ENCODE measurements at places on chromosomes 6 and 20.
A peak's percentile ranks its signal among the peaks of the same experiment; 100 is the strongest.

DNA sequence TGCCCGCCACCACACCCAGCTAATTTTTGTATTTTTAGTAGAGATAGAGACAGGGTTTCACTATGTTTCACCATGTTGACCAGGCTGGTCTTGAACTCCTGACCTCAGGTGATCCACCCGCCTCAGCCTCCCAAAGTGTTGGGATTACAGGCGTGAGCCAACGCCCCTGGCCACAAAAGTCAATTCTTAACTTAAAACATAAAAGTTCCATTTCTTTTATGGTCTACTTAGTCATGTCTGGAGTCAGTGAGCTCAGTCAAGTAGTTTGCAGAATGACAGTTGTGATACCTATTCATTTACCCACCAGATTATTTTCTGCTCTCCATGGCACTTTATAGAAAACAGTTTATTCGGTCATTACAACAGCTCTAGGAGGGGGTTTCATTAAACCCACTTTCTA lies 103.1 kb upstream of the ESR1 start:
- DNase-seq, result no peak

GRCh38 chr6:91438570-91438969 lies 851.7 kb upstream of the MAP3K7 start:
- DNase-seq, result no peak

- no peak for DNase-seq
Measured at GRCh38 chr6:19391926-19392325, 445.2 kb upstream of the ID4 start.

DNA sequence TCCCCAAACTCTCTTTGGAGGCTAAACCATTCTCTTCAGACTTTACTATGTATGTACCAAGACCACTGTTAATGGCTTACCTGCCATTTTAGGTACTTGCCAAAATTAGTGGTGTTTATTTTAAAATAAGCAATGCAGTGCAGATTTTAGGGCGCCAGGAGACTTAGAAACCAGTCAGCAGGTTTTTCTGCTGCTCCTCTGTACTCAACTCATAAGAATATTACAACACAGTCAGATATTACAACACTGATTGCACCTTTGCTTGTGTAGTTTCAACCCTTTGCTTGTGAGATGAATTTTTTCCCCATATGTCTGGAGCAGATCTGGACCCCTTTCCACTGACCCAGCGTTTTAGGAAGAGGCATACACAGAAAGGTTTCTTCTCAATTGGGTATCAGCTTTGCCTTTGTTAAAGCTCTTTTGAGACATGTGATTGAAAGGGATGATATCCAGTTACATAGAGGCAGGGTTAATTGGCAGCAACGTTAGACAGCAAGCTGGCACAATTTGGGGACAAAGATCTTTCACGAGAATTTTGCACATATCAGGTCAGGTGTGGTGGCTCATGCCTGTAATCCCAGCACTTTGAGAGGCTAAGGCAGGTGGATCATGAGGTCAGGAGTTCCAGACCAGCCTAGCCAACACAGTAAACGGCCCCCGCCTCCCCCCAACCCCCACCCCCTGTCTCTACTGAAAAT lies 6.2 kb downstream of the TTPAL start:
- DNase-seq, result no peak

- DNase-seq, result no peak
Measured at GRCh38 chr20:33908336-33908735, 85.4 kb upstream of the RALY start.

- DNase-seq, result no peak
Measured at GRCh38 chr6:34489207-34489805, 23.4 kb downstream of the PACSIN1 start.

- no peak for DNase-seq
Measured at GRCh38 chr6:140554421-140554820, 1180.0 kb upstream of the CITED2 start.

GRCh38 chr6:14707971-14708465 lies 537.9 kb upstream of the JARID2 start:
- DNase-seq, result no peak

DNA sequence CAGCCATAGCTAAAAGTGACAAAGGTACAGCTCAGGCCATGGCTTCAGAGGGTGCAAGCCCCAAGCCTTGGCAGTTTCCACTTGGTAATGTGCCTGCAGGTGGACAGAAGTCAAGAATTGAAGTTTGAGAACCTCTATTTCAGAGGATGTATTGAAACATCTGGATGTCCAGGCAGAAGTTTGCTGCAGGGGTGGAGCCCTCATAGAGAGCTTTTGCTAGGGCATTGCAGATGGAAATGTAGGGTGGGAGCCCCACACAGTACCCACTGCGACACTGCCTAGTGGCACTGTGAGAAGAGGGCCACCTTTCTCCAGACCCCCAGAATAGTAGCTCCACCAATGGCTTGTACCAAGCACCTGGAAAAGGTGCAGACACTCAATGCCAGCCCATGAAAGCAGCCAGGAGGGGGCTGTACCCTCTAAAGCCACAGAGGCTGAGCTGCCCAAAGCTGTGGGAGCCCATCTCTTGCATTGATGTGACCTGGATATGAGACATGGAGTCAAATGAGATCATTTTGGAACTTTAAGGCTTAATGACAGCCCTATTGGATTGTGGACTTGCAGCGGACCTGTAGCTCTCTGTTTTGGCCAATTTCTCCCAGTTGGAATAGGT lies 1299.4 kb upstream of the MAP3K7 start:
- DNase-seq, result no peak

- DNase-seq, result no peak
Measured at GRCh38 chr6:72811971-72812421, 190.1 kb downstream of the KCNQ5 start.

GRCh38 chr20:19992996-19993908 lies 23.9 kb upstream of the NAA20 start:
- DNase-seq, result peak; percentile 83

- DNase-seq, result no peak
Measured at GRCh38 chr6:139588076-139588639, 213.7 kb upstream of the CITED2 start.

DNA sequence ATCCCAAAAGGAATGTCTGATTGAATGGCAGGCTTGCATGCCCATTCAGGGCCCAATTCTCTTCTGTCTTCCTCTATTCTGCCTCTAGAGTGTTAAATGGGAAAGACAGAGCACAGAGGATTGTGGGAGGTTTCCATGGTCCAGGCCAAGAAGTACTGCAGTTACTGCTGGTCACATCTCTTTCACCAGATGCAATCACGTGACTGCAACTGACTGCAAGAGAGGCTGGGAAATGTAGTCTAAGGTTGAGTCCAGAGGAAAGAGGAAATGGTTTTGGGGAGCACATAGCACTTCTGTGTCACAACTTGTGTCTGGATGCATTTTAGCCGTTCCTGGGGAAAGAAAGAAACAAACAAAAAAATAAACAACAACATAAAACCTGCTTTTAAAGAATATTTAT lies 336.4 kb upstream of the BTBD3 start:
- no peak for DNase-seq

DNA sequence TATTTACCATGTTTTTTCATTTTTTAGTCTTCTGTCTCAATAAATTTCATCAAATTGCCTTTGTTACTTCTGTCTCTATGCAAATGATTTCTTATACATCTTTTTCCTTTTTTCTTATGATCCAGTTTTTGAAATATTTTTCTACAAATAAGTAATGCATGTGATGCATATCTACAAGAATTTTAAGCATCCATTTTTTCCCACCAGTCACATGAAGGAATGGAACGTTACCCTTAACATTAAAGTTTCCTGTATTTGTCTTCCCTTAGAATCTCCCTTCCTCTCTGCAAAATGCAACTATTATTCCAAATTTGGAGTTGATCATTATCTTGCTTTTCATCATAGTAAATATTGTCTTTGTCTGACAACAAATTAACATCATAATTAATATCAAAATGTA lies 35.5 kb downstream of the PSMB9 start:
- no peak for DNase-seq

- no peak for DNase-seq
Measured at GRCh38 chr6:130852844-130853554, 25.8 kb downstream of the SMLR1 start.
